Activated T-cell treated with anti-CD3 and anti-CD28 coated beads for 48 hours (primary cell): ENCODE measurements at places on chromosomes 4 and X.

GRCh38 chrX:46770817-46771163 is 11.9 kb upstream of the SLC9A7 start:
- DNase-seq, result no peak

DNA sequence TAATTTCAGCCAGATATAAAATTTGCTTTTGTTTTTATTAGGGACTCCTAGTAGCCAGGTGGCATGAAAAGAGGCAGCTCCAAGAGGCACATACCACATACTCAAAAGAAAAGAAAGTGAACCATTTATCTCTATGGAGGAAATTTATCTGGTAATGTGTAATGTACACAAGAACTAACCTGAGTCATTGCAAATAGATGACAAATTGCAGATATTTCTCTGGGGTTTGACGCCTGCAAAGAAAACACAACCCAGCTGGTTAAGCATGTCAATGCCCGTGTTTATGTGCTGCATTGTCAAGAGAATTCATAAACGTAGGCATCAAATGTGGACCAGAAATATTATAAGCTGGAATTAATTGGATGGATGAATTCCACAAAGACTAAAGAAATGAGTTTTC is 46.9 kb upstream of the PHKA2 start:
- DNase-seq, result no peak

- no peak for DNase-seq
Observed at GRCh38 chrX:46582966-46583365, 9.4 kb downstream of the CHST7 start.

GRCh38 chr4:53022513-53023100 is 160.5 kb downstream of the RASL11B start:
- DNase-seq, result no peak

DNA sequence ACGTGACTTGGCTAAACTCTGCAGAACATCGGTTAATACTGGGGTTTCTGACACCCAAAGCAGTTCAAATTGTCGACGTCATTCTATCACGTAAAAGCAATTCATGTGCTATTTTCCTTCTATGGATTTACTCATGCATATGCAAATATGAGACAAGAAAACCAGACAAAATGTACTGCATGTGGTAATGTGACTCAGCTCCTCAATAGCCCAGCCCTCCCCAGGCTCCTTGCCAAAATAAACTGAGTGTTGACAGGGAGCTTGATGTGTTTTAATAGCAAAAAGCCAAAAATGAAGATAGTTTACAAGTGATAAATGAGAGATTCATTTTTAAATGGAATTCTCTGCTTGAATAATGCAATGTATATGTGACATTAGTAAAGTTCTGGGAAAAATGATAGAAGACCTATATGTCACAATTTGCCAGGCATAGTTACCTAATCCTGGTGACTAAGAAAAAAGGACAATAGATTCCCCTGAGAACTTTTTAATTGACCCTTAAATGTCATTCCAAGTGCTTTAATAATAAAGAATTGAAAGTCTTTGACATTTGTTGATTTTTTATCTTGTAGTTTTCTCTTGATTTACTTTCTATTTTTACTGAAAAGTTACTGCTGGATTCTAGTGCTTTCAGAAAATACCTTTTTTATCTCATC is 1700.6 kb upstream of the TENM3 start:
- no peak for DNase-seq

GRCh38 chrX:100969936-100970335 is 428 bp downstream of the ARL13A start:
- no peak for DNase-seq

DNA sequence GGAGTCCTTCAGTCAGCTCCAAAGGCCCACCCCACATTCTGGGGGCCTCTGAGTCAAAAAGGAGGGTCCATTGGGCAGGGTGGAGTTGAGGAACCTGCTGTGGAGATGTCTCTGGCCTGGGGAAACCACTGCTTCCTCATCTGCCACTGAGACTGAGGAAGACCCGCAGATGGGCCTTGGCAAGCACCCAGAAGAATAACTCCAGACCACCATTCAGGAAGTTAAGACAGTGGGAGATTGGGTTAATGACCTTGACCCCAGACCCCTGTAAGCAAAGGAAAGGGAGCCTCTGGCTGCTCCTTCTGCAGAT is 8.1 kb upstream of the HSD17B10 start:
- no peak for DNase-seq

DNA sequence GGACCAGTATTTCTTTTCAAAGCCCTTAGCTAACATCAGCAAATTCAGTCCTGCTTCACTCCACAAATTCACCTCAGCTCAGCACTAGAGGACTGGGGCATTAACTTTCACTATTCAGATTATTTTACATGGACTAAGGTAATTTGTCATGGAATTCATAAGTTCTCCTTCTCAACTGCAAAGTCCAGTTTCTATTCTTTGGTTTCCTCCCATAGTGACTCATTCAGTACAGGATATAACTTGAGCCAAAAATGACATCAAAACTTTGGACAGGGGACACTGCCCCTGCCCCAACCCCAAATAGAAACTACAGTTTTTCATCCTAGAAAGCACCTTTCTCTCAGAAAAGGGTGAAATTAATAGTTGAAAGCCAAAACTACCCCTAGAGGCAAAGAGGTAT is 52.7 kb downstream of the COX7B2 start:
- DNase-seq, result no peak

- DNase-seq, result no peak
Observed at GRCh38 chr4:143251348-143251747, 66.6 kb downstream of the USP38 start.

DNA sequence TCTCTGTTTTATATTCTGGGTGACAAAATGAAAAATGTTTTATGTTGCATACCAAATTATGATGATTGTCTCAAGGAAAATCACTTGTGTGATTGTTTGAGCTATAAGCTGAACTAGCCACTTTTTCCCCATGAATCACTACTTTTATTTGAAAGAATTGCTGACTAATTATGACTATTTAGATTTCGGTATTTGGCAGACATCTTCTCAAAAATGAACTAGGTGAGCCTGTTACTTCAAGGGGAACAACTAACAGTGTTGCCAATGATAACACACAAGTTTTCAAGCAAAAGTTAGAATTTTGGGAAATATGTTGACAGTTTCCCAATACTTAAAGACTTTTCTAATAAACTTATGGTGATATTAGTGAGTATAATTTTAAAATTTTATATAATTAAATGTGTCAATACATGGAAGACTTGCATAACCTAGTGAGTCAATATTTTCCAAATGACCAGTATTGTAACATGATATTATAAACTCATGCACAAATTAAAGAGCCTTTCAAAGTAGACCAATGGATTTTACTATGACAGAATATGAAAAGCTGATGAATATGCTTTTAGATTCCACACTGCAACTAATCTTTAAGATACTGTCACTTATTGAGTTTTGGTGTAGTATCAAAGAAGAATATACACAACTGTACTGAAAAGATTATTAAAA is 187.7 kb upstream of the GATB start:
- DNase-seq, result no peak

GRCh38 chrX:12548746-12549145 is 242.5 kb upstream of the PRPS2 start:
- DNase-seq, result no peak

DNA sequence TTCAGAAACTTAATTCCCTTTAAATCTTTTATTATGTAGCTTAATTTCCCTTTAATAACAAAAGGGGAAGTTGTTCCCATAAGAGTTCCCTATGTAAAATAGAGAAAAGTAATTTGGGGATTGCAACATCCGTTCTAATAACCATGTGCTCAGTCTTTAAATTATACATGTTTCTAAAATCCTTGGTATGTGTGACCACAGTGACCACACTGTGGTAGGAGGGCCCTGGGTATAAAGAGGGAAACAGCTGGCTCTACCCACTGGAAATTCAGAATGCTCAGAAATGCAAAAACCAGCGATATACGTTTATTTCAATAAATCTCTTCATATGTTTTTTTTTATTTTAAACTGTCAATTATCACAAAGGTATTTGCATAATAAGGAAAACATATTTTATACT is 219.1 kb downstream of the FGF13 start:
- DNase-seq, result no peak

DNA sequence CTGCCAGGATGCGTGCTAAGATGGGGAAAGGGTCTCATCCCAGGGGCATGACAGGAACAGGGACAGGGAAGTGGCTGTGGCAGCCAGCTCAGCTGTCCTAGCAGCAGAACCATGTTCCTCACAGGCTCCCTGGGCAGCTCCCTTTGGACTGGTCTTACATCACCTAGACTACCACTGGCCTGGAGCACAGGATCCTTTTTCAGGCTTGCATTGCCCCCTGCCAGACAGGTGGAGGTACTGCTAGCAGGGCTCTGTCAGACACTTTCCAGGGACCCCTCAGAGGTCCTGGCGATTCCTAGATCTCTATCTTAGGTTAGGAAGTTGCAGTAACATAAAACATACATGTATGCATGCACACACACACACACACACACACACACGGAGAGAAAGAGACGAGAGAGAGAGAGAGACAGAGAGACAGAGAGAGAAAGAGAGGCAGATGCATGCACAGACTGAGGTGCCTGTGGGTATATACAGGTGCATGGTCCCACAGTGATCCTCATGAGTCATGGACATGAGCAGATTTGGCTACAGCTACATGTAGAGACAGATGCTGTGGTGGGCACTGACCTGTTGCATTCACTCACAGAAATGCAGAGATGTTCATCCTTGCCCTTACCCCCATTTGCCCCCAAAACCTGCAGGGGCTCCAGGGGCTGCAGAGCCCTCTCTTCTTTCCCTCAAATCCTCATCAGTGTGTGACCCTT is 63.6 kb downstream of the STARD8 start:
- no peak for DNase-seq

GRCh38 chr4:38994135-38994534 is 38.1 kb downstream of the TMEM156 start:
- no peak for DNase-seq

GRCh38 chr4:59983852-59984251 is 1216.3 kb upstream of the ADGRL3 start:
- DNase-seq, result no peak

- no peak for DNase-seq
Observed at GRCh38 chr4:135705343-135705742, 1503.8 kb upstream of the PABPC4L start.

- DNase-seq, result no peak
Observed at GRCh38 chrX:121479406-121479805, 432.0 kb downstream of the GLUD2 start.

DNA sequence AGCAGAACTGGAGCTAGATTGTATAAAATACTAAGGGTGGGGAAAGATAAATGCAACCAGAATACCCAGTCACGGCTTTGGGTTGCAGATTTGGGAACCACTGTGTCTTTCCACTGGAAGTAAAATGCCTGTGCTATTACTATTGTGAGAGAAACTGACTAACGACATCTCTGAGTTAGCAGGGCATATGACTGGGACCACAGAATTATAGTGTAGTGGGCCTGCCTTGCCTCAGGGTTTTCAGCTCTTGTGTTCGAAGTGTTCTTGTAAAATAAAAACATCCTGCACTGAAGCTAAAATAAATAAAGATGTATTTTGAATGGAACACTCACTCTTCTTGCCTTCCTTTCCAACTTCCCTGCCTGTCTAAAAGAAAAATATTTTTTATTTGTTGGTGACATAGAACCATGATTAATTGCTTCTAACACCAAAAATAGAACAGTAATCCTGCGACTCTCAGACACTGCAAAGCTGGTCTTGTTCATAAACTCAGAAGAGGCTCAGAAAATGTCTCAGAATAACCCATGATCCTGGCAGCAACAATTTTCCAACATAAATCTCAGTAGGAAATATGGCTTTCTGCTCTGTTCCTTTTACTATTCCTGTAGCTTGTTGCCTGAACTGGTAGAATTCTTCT is 104.2 kb downstream of the FAM47B start:
- DNase-seq, result no peak

- DNase-seq, result no peak
Observed at GRCh38 chr4:174444390-174444789, 77.9 kb downstream of the HPGD start.

GRCh38 chr4:88135356-88135663 is 23.1 kb downstream of the ABCG2 start:
- DNase-seq, result no peak

DNA sequence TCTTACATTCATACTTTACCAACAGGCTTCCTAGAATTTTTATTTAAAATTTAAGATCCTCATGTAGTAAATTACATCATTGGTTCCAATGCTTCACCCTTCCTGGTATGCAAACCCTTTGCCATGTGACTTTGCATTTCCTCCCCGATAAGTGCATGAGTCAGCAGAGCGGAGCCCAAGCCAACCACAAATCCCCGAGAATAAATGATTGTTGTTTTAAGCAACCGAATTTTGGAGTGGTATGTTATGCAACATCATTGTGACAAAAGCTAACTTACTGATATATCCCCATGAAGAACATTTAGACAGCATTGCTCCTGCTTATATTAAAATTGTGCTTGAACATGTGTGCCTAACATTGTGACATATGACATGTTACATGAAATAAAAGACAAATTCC is 199.4 kb upstream of the DDX53 start:
- DNase-seq, result no peak

- DNase-seq, result no peak
Observed at GRCh38 chr4:86108137-86108536, 251.7 kb downstream of the MAPK10 start.

DNA sequence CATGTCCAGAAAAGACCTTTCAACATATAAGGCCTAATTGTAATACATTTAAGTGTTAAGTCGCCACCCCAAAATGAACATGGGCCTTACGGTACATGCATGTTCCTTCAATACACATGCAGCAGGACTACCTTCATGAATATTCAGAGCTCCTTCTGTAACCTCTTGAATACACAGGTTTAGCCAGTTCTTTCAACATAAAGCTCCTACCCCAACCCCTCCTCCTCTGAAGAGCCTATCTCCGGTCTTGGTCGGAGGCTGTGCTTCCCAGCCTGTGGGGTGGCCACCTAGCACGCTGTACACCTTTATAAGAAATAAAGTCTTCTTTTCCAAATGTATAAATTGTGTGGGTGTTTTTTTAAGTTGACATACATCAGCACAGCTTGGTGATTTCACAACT is 28.3 kb downstream of the NPY5R start:
- DNase-seq, result no peak

- no peak for DNase-seq
Observed at GRCh38 chr4:147360301-147360700, 120.6 kb upstream of the EDNRA start.

- DNase-seq, result no peak
Observed at GRCh38 chr4:147362938-147363337, 118.0 kb upstream of the EDNRA start.

GRCh38 chr4:12576409-12576808 is 907.7 kb downstream of the RAB28 start:
- DNase-seq, result no peak

DNA sequence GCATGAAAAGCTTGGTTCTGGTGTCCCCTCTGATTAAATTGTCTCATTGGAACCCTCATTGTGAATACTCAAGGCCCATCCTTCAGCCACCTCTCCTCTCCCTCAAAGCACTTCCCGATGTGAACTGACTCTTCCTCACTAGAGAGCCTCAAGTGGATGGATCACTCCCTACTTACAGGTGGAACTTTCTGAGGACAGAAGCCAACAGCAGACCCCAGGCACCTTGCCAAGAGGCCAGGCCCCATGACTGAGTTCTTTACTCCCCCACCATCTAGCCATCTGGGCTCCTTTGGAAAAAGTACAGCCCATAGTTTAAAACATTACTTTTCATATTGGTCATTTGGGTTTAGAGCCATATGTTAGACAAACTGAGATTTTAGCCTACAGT is 224.1 kb downstream of the SHROOM3 start:
- DNase-seq, result no peak

- DNase-seq, result no peak
Observed at GRCh38 chr4:57070461-57070860, 39.7 kb downstream of the IGFBP7 start.

GRCh38 chrX:103565197-103565596 is 20.1 kb upstream of the TCEAL4 start:
- no peak for DNase-seq

- no peak for DNase-seq
Observed at GRCh38 chrX:148416142-148416541, 84.3 kb upstream of the AFF2 start.

- DNase-seq, result no peak
Observed at GRCh38 chr4:4837316-4837715, 22.1 kb upstream of the MSX1 start.
